ENCODE measurements at places on chromosomes 12 and 14. TPM values are rescaled to one million over a fixed set of nuclear protein-coding genes. Genes with fewer than 3 reads are reported as not detected.

ANKS1B gene
- 1.1 TPM for total RNA-seq

GRCh38 chr14:72894623-72895378 is 900 bp upstream of the DPF3 start:
- H3K4me3 ChIP-seq, result peak overlapping the region; percentile 85
- H3K36me3 ChIP-seq, result no peaks in the 10 kb centered on the region
- H3K4me1 ChIP-seq, result peaks cover 18% of the 10 kb centered on the region
- peak; percentile 47 for DNase-seq

PUS7L gene
- total RNA-seq, result 16.2 TPM

- no peaks in the 10 kb centered on the region for H3K36me3 ChIP-seq
- no peaks in the 10 kb centered on the region for H3K4me1 ChIP-seq
- no peak overlapping the region for H3K4me3 ChIP-seq
- no peak for DNase-seq
- no peaks in the 10 kb centered on the region for H3K27me3 ChIP-seq
- no peak overlapping the region for H3K27ac ChIP-seq
Measured at GRCh38 chr12:127830065-127830460, 436.9 kb upstream of the TMEM132C start.

GRCh38 chr12:107225635-107226034 is 132.3 kb upstream of the CRY1 start:
- H3K4me3 ChIP-seq, result no peak overlapping the region
- no peak for DNase-seq
- no peaks in the 10 kb centered on the region for H3K36me3 ChIP-seq
- H3K4me1 ChIP-seq, result no peaks in the 10 kb centered on the region

DNA sequence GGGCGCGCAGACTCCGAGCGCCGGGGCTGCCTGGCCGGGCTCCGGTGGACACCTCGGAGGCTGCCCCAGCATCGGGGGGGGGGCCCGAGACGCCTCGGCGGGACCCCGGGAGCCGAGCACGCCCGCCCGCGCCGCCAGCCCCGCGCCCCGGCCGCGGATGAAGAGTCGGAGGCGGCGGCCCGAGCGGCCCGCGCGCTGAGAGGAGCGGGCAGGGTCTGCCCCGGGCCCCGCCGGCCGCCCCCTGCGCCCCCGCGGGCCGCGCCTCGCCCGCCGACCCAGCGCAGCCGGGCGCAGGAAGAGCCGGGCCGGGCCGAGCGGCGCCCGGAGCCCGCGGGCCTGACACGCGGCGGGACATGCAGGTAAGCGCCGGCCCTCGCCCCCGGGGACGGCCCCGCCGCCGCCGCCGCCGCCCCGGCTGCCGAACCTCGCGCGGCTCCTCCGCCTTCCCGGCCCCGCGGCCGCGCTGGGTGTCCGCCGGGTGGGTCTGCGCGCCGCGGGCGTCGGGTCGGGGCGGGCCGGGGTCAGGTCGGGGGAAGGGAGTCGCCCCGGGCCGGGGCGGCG is 63.7 kb downstream of the FBXL14 start:
- no peak overlapping the region for H3K27ac ChIP-seq
- DNase-seq, result no peak
- peaks cover 34% of the 10 kb centered on the region for H3K27me3 ChIP-seq

- DNase-seq, result no peak
- H3K4me1 ChIP-seq, result no peaks in the 10 kb centered on the region
- H3K4me3 ChIP-seq, result no peak overlapping the region
- no peaks in the 10 kb centered on the region for H3K27me3 ChIP-seq
Measured at GRCh38 chr14:39766397-39767000, 334.3 kb upstream of the FBXO33 start.

GRCh38 chr12:59149995-59150642 is 229.8 kb upstream of the LRIG3 start:
- DNase-seq, result peak; percentile 93
- no peaks in the 10 kb centered on the region for H3K36me3 ChIP-seq
- H3K27me3 ChIP-seq, result no peaks in the 10 kb centered on the region

HIGD1C gene
- not detected for total RNA-seq

GRCh38 chr14:54438703-54439102 is 2.5 kb downstream of the CNIH1 start:
- peaks cover 52% of the 10 kb centered on the region for H3K4me1 ChIP-seq
- peaks cover 14% of the 10 kb centered on the region for H3K36me3 ChIP-seq
- no peak overlapping the region for H3K4me3 ChIP-seq
- H3K27ac ChIP-seq, result no peak overlapping the region

DNA sequence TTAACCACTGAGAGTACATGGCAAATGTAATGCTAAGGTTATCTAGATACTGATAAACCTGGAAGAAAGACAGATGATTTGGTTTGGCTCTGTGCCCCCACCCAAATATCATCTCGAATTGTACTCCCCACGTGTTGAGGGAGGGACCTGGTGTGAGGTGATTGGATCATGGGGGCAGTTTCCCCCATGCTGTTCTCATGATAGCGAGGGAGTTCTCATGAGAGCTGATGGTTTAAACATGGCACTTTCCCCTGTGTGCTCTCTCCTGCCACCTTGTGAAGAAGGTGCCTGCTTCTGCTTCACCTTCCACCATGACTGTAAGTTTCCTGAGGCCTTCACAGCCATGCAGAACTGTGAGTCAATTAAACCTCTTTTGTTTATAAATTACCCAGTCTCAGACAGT is 14.2 kb downstream of the NOXRED1 start:
- no peaks in the 10 kb centered on the region for H3K27me3 ChIP-seq
- H3K36me3 ChIP-seq, result no peaks in the 10 kb centered on the region
- no peak for DNase-seq
- no peak overlapping the region for H3K27ac ChIP-seq
